ENCODE measurements at places on chromosomes 12 and 14.
A peak's percentile ranks its signal among the peaks of the same experiment; 100 is the strongest.

GRCh38 chr12:44618946-44619345 lies 257.2 kb downstream of the NELL2 start:
- H3K27ac ChIP-seq: no peak overlapping the region
- no peak overlapping the region for H3K4me3 ChIP-seq
- no peaks in the 10 kb centered on the region for H3K4me1 ChIP-seq

DNA sequence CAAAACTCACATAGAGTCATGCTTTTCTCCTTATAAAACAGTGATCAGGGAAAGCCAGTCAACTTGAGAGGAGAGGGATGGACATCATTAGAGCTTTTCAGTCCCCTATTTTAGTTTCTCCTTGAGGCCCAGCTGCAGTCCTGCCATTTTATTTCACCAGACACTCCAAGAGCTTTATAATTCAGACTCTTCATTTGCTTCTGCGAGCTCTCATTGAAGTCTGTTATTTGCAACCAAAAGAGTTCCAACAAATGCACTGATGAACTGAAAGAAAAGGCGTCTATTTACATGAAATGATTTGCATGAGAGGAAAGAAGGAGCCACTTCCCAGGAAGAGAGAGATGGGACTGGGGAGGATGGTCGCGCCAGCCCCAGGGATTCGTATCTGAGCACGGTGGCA lies 86.8 kb downstream of the NDUFA12 start:
- H3K4me3 ChIP-seq: no peak overlapping the region
- H3K36me3 ChIP-seq: no peaks in the 10 kb centered on the region
- no peak for DNase-seq
- no peaks in the 10 kb centered on the region for H3K27me3 ChIP-seq
- H3K4me1 ChIP-seq: no peaks in the 10 kb centered on the region
- no peak overlapping the region for H3K27ac ChIP-seq

DNA sequence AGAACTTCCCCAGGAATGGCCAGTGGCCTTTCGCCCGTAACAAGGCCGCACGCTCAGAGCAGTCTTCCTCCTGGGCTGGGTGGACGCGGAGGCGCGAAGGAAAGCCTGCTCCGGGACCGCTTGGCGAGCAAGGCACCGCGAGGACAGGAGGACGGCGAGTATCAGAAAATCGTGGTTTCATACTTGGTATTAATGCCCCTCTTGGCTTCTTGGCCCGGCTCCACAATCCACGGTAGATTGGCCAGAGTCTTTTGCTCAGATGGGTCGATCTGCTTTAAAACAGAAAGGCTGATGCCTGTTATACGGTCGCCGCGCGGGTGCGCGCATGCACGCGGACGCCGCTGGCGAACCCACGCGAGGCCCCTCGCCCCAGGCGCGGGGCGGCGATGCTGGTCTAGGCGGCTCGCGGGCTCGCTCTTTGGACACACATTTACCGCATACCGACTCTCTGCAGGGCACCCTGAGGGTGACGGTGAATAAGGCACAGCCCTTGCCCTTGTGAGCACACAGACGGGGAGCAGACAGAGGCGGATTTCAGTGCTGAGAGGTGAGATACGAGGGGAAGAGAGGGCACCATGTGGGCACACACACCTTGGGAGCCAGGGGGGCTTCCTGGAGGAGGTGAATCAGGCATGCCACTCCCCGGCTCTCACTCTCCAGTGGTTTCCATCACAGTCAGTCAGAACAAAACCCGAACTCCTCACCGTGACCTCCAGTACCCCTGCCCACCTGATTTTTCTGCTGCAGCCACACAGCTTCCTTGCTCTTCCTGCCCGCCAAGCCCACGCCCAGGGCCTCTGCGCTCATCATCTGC lies 100.7 kb downstream of the APAF1 start:
- H3K4me1 ChIP-seq: no peaks in the 10 kb centered on the region
- DNase-seq: peak; percentile 48
- H3K27ac ChIP-seq: no peak overlapping the region
- H3K4me3 ChIP-seq: peak overlapping the region; percentile 30
- H3K27me3 ChIP-seq: no peaks in the 10 kb centered on the region
- H3K36me3 ChIP-seq: no peaks in the 10 kb centered on the region

GRCh38 chr12:132582582-132583410 lies 27.6 kb downstream of the LRCOL1 start:
- no peak overlapping the region for H3K4me3 ChIP-seq
- H3K27ac ChIP-seq: no peak overlapping the region
- no peaks in the 10 kb centered on the region for H3K27me3 ChIP-seq
- DNase-seq: no peak
- no peaks in the 10 kb centered on the region for H3K4me1 ChIP-seq

DNA sequence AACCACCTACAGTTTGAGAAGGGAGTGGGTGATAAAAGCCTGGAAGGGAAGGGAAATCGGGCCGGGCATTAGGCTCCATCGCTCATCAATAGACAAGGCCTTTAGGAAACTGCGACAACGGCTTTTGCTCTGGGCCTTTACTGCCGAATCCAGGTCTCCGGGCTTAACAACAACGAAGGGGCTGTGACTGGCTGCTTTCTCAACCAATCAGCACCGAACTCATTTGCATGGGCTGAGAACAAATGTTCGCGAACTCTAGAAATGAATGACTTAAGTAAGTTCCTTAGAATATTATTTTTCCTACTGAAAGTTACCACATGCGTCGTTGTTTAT lies 261 bp upstream of the RNU7-1 start:
- peaks cover 25% of the 10 kb centered on the region for H3K4me1 ChIP-seq
- no peaks in the 10 kb centered on the region for H3K36me3 ChIP-seq
- peak overlapping the region; percentile 52 for H3K4me3 ChIP-seq
- peak; percentile 93 for DNase-seq

DNA sequence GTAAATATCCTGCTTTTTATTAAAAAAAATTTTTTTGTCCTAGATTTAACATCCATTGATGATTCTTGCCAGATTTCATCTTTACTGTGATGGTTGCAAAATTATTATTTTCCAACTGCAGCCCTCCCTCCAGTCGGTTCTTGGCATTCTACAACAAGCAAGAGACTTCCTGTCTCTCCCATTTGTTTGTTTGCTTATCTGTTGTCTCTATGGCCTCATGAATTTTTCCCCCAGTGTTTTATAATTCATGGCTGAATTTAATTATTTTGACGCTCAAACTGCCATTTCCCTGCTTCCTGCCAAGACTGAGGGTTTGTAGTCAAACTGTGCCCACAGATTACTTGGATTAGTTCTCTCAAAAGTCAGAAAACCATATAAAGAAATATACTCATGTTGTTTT lies 25.9 kb downstream of the CGRRF1 start:
- H3K36me3 ChIP-seq: peaks cover 7% of the 10 kb centered on the region
- DNase-seq: no peak
- no peak overlapping the region for H3K27ac ChIP-seq
- H3K4me3 ChIP-seq: no peak overlapping the region
- peaks cover 3% of the 10 kb centered on the region for H3K4me1 ChIP-seq

GRCh38 chr12:52324153-52324444 lies 2.9 kb upstream of the KRT83 start:
- no peak for DNase-seq
- H3K27me3 ChIP-seq: peaks cover 19% of the 10 kb centered on the region
- H3K27ac ChIP-seq: no peak overlapping the region
- no peaks in the 10 kb centered on the region for H3K4me1 ChIP-seq
- H3K36me3 ChIP-seq: no peaks in the 10 kb centered on the region

DNA sequence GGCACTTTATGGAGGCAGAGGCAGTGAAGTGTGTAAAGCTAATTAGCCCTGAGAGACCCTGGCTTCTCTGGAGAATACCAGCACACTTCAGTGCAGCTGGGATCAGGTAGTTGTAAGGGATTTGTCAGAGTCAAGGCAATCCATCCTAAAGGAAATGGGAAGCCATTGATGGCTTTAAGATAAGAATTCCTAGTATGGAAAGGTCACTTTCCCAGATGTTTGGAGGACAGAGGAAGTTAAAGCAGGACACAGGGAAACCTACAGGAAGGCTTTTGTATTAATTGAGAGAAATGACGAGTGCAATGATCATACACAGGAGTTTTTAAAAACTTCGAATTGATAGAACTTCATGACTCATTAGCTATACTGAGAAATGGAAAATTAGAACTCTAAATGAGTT lies 254.4 kb downstream of the SLC16A7 start:
- no peaks in the 10 kb centered on the region for H3K36me3 ChIP-seq
- no peak for DNase-seq
- no peak overlapping the region for H3K27ac ChIP-seq

DNA sequence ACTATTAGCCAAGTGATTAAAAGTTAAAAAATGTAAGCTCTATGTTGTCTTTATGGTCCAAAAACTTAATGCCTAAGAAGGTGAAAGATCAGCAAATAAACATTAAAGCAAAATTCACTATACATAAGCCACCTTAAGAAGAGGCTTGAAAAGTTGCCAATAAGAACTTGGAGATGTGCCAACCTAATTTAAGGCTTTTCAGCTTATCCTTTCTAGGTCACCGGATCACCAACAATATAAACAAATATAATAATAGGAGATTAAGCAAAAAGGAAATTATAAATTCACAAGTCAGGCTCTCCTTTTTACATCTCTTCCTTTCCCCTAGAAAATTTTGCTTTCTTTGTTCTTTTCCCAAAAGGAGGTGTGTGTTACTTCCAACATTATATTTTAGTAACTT lies 30.9 kb downstream of the SLC2A3 start:
- H3K4me3 ChIP-seq: no peak overlapping the region
- no peak overlapping the region for H3K27ac ChIP-seq
- peaks cover 4% of the 10 kb centered on the region for H3K4me1 ChIP-seq

GRCh38 chr12:106841510-106842302 lies 67.2 kb downstream of the RIC8B start:
- H3K36me3 ChIP-seq: no peaks in the 10 kb centered on the region
- H3K4me3 ChIP-seq: peak overlapping the region; percentile 4
- DNase-seq: peak; percentile 44
- peaks cover 5% of the 10 kb centered on the region for H3K4me1 ChIP-seq

DNA sequence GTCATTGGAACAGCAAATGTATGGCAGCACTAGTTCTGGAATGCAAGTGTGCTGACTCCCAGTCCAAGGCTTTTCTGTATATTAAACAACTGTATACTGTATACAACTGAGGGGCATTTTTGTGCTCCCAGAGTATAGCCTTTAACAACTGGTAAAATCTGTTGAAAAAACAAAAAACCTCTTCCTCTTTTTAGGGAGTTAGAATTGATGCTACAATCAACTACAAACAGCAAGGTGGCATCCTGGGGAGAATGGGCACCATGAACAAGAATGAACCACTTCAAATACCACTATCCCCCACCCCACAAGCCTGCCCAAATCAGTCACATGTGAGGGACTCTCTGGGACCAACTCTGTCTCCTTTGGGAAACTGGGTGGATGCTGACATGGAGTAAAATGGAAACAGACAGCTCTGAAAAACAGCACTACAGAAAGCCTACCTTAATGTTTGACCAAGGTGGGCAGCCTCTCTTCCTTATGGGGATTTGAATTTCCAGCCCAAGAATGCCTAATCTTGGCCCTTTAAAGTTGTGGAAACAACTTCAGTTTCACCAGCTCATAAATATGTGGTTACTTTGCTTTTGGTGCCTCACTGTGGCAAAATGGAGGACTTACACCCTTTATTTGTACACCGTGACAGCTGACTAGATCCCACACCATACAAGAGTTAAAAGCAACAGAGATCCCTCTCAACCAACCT lies 7.5 kb downstream of the VTI1B start:
- H3K36me3 ChIP-seq: no peaks in the 10 kb centered on the region
- no peak overlapping the region for H3K27ac ChIP-seq
- DNase-seq: peak; percentile 46

DNA sequence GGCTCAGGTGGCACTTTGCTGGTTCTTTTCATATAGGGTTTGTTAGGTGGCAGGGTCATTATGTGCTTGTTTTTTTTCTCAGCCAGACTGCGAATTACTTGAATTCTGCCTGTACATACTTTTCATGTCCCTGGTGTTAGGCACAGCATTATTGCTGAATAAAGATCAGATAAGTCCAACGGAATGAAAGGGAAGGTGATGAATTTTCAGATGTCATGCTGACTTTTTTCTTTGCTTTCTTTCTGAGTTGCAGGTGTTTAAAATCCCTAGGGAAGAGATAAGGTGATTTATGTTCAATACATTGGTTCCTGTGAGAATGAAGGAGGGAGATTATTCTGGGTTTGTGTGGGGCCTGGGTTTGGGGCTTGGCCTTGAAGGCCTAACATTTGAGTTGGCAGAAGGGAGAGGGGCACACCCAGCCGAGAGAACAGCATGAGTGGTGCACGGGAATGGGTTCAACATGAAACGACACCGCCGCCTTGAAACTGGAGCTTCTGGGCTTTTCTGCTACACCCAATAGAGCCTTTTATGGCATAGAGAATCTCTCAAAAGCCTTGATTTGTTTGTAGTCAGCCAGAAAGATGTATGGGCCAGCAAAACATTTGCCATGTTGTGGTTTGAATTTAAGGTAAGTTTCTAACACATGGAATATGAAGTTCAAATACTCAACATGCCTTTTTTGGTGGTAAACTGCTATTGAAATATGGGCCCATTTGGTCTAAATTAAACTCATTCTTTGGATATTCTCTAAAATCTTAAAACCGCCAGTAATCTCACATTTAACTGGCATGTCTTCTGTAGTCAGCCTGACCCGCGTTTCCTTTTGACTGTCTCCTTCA lies 477.0 kb downstream of the PCNX1 start:
- no peaks in the 10 kb centered on the region for H3K27me3 ChIP-seq
- no peak for DNase-seq
- no peak overlapping the region for H3K27ac ChIP-seq
- no peaks in the 10 kb centered on the region for H3K36me3 ChIP-seq
- H3K4me3 ChIP-seq: no peak overlapping the region

DNA sequence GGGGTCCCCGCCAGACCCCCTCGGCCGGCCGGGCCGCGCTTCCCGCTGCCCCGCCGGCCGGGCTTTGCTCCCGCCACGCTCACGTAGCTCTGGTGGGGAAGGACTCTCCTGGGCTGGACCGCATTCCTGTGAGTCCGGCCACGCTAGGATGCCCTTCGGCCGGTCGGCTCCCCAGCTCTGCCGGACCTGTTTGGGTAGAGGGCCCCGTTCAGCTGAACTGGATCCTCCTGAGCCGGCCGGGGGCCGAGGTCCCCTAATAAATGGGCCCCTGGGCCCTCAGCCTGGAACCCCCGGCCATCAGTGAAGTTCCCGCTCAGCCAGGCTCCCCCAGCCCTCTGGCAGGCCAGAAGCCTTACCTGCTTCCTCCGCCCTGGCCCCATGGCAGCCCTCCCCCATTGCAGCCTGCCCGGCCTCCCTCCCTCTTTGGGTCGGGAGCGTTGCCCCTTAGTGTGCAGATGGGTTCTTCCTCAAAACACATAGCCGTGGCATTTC lies 593 bp downstream of the UNC119B start:
- H3K4me3 ChIP-seq: peak overlapping the region; percentile 80
- H3K27ac ChIP-seq: peak overlapping the region; percentile 92
- peaks cover 23% of the 10 kb centered on the region for H3K36me3 ChIP-seq
- no peaks in the 10 kb centered on the region for H3K27me3 ChIP-seq
- peaks cover 28% of the 10 kb centered on the region for H3K4me1 ChIP-seq

DNA sequence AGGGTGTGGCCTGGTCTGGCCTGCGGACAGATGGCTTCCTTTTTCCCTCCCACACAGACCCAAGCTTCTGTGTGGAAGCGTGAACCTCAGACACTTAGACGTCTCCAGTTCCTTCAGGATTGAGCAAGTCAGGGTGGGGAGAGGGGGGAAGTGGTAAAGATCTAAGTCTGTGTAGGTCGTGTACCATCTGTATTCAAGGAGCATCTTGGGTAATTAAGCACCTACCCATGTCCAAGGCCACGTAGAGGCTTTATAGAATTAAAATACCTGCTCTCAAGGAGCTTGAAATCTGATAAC lies 1.7 kb downstream of the AVIL start:
- no peak overlapping the region for H3K4me3 ChIP-seq
- H3K4me1 ChIP-seq: peaks cover 12% of the 10 kb centered on the region
- no peak overlapping the region for H3K27ac ChIP-seq
- no peaks in the 10 kb centered on the region for H3K36me3 ChIP-seq
- DNase-seq: no peak
- no peaks in the 10 kb centered on the region for H3K27me3 ChIP-seq

- H3K36me3 ChIP-seq: no peaks in the 10 kb centered on the region
- H3K27ac ChIP-seq: peak within 1 kb of the TSS; percentile 51
- H3K4me3 ChIP-seq: no peak within 1 kb of the TSS
- peaks cover 14% of the 10 kb centered on the region for H3K27me3 ChIP-seq
Measured at GRCh38 chr12:57479376-57480115, at the start of gene ARHGAP9. TSS of gene ARHGAP9 (minus strand) at chr12:57479866. CDS start at chr12:57479406, 460 bp downstream.

Data from adrenal gland (tissue), 19 donors.